Suppressor macrophage treated with lipopolysaccharide for 4 hours (primary cell): ENCODE measurements at places on chromosomes 12 and 14.

- peak; percentile 33 for DNase-seq
These were observed 51.4 kb downstream of the ERH start for GRCh38 chr14:69346710-69347109.

DNA sequence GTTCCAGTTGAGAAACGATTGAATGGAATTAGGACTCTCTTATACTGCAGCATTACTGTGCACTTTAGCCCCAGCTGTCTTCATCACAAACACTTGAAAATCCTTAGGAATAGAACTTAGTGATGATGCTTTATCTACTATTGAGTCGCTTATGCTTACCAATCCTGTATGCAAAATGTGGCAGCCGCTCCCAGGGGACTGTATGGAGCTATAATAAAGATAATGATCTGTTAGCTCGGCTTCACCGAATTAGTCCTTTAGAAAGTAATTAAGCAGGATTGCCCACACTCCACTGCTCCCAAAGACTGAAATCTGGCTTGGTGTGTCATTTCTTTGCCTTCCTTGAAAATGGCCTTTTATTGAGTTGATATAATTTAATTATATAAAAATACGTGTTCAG lies 10.6 kb downstream of the EML1 start:
- no peak for DNase-seq

- DNase-seq = peak; percentile 30
These were observed 86.5 kb upstream of the CEP83 start for GRCh38 chr12:94545935-94546771.

- no peak for DNase-seq
These were observed 46.4 kb upstream of the SYT10 start for GRCh38 chr12:33486058-33486457.

DNA sequence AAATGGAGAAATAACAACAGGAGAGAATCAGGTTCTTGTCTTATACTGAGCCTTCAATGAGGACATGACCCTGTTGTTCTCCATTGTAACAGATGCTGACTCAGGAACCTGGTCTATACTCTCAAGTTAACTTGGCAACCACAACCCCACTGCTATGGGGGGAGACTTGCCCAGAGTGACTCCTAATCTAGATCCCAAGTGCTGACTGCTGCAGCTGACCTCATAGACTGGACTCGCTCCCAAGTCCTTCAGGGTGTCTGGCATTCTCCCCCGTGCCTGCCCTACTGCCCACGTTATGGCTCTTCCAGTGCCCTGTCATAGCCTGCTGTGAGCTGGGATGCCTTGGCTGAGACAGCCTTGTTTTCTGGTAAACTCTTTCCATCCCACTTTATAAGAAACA lies 37.1 kb downstream of the NID2 start:
- DNase-seq = no peak

DNA sequence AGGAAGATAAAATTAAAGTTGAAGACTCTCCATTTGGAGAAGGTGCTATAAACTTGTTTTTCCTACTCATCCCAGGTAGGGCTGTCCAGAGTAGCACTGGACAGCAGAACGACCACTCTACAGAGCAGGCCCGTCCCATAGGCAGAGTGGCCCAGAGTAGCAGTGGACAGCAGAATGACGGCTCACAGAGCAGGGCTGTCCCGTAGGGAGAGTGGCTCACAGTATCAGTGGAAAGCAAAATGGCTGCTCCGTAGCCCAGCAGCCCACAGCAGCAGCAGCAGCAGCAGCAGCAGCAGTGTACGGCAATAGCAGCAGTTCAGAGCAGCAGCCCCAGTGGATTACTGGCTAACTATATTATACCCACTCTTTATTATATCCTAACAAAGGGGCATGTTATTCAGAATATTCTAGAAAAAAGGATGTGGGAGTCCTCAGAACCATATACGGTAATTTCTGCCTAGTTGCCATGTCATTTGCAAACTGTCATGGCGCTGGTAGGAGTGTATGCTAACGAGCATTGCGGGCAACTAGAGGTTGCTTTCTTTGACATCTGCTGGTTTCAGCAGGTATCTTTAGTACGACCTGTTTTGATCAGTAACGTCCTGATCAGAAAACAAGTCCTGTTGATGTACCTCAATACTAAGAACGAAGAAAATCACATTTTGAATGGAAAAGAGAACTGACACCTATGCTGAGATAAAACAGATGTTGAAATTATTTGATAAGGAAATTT lies 567.3 kb downstream of the SLC16A7 start:
- no peak for DNase-seq

DNA sequence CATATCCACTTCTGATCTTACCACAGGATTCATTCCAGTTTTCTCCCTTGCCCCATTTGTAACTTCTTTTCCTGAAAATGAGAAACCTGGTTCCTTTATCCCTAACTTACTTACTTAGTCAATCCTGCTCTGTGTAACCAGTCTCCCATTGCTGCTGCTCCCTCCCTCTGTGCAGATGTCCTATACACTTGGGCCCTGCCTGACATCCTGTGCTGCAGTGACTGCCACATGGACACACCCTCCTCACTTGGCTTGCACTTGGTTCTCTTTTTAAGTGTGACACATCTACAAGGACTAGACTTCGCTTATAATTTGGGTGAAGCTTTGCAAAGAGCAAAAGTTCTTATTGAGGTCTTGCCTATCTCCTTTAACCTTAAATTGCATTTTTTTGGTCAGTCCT lies 51.4 kb downstream of the FGD4 start:
- peak; percentile 24 for DNase-seq

GRCh38 chr12:54240971-54241588 lies 38.8 kb downstream of the CBX5 start:
- DNase-seq = no peak

GRCh38 chr14:79011920-79012204 lies 841.7 kb downstream of the NRXN3 start:
- no peak for DNase-seq

- DNase-seq = no peak
These were observed 16.3 kb downstream of the SIX4 start for GRCh38 chr14:60707858-60708257.

DNA sequence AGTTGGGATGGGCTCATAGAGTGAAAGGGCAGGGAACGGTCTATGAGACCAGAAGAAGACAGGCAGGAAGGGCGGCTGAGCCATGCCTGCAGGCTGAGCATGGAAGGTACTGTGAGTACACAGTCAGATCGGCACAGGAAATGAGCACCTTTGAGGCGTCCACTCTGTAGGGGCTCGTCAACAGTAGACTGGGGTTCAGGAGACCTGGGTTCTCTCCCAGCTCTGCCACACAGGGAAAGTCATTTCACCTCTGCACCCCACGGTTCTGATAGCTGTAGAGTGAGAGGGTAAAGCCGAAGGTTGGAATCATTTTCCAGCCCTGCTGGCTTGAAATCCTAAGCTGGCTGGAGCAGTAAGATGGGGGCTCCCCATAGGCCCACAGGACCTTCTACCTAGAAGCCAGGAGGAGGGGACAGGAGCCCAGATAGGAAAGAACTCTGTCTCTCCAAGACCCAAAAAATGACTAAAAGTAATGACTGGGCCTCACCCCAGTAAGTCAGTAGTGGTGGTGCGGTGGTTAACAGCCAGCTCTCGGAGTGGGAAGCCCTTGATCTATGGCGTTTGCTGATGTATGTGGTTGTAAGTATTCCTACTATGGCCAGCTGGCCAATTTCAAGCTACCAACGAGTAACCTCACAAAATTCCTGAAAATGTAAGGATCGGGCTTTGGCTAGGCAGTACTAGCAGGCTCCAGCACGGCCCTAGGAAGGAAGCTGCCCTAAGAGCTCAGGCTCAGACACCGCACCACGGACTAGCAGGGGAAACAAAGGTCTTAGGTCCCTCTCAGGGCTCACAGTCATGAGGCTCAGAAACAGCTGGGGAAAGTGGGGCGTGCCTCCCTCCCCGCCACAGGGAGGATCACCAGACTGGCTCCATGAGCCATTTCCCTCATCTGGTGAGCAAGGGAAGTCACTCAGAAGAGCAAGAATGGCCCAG lies 10.3 kb upstream of the CD27 start:
- no peak for DNase-seq

DNA sequence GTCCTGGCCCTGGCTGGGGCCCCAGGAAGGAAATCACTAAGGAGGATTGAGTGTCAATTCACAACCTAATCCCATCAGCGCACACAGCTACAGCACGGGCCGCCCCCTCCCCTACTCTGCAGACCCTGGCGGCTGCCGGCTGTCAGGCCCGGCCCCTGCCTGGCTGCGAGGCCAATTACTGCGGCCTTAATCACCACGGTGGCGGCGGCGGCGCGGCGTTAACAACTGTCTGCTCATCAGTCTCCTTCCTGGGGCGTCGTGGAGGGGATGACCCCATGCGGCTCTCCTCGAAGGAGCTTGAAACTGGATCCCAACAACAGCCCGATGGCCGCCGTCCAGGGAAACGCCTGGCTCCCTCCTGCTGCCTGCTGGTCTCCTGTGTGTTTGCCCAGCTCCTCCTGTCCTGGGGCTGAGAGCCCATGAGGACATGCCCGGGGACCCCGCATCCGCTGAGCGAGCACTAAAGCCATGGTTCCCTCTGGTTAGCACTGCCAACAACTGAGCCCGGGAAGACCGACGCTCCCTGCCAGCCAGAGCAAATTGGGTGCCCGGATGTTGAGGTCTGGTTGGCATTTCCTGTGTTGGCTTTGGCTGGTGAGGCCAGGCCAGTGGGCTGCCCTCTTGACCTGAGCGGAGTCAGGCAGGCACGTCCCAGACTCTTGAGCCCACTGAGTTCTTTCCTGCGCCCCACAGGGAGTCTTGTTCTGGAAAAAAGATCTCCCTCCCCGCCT lies 21.8 kb upstream of the EIF2B2 start:
- no peak for DNase-seq

DNA sequence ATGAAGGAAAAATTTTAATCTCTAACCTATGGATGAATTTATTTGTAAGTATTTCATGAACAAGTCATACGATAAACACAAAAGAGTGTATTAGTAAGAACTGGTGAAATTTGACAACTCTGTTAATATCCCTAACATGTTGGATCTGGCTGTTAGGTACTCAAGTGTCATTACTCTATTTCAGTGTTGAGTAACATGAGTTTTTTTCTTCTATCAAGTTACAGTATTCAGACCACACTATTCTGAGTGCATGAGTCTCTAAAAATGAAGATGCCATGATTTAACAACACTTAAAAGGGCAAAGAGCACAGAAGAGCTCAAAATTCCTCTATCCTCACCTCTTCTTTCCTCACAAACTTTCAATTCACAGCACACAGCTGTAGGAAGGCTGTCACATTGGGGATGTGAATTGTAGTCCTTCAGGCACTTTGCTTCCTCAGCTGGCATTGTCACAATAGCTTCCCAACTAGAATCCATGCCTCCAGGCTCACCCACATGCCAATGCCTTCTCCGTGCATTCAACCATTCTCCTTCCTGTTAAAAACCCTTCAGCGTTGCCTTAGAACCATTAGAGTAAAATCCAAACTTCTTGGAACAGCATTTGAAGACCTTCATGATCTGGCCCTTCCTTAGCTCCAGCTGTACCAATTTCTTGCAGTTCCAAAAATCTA lies 73.7 kb upstream of the DBX2 start:
- no peak for DNase-seq

DNA sequence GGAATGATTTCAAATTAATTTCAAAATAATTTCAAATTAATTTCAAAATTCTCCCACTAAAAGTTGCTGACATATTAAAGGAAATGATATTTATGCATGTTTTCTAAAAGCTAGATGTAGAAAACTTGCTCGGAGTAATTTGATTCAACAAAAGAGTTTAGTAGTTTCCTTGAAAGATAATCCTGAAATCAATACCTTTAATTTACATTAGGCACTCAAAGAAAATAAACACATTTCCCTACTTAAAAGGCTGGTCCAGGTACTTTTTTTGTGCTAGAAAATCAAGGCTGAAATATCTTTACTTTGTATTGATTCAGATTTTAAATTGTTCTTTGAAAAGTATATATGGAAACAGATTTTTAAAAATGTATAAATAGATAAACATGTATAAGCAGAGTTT lies 370.5 kb downstream of the RAD51B start:
- no peak for DNase-seq

GRCh38 chr12:13627536-13627935 lies 353.9 kb downstream of the GRIN2B start:
- DNase-seq = no peak

DNA sequence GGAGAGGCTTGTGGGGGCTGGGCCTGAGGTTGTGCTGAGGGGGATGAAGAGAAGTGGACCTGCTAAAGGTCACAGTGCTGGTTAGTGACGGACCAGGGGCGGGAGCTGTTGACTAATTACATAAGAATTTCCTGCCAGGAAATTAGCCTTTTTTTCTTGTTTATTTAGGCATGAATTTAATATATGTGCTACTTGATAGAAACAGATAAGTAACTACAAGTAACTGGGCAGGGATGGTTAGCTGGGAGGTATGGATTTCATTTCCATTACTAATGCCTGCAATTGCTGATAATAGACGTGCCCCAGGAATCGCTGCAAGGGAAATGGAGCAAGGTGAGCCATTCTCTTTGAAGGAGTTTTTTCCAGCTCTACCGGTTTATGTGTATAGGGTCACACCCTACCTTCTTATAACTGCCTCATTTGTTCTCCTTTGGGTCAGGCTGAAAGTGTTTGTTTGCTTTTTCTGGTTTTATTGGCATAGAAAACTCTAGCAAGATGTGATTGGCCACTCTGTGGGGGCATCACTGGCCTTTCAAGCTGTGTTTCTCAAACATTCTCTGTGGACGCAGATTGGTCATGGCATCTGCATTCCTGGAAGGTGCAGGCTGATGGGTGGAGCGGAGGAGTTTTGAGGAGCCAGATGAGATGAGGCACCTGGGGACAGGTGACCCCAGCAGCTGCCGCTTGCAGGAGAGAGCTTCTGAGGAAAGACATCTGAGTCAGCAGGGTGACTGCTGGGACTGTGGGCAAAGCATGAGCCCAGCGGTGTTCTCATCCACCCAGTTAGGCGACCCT lies 19.0 kb upstream of the GPRC5A start:
- DNase-seq = no peak

GRCh38 chr14:68947802-68948201 lies 31.3 kb downstream of the ACTN1 start:
- DNase-seq = no peak

DNA sequence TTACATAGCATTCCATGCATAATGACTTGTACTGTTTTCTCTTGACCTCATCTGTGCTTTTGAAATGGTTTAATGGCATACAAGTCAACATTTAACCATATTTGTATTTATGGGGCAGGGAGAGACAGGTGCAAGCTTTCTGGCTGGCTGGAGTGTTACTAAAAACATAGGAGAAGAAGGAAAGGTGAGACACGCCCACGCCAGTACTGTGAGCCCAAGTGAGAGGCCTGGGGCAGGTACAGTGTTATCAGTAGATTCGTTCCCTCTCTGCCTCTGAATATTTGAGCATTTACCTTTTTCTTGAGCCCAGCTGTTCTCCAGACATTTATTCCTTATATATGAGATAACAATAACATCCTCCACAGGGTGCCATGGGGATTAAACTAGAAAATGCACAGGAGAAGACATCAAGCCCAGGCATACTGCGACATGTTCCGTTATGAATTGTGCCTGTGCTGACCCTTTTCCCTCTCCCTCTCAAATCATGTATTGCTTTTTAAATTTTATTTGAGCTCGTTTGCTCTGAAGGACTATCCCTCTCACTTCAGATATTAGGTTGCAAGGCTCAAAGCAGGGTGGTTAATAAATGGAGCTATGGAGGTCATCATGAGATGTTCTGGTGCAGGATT lies 34.6 kb upstream of the TUBA1C start:
- no peak for DNase-seq
